ENCODE measurements at places on chromosomes 2 and 18. TPM values are rescaled to one million over a fixed set of nuclear protein-coding genes. Genes with fewer than 3 reads are reported as not detected.

DNA sequence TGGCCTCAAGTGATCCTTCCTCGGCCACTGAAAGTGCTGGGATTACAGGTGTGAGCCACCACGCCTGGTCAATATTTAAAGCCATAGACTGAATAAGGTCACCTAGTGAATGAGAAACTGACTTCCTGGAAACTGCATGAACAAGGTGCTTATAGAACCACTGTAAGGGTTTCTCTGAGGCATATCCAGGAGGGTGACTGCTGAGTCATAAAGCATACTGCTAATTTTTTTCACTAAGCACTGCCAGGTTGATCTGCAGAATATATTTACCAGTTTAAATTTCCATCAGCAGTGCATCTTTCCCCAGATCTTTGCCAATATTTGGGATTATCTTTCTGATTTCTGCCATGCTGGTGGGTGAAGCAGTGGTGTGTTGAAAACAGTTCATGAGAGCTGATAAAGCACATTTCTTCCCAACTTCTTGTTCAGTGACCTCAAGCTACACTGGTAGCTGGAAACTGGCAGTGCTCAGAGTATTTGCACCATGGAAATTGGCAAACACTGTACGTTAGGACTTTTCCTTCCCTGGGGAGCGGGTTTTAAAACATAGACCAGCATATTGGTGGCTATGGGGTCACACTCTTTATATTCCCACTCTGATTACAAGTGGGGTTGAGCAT, 4.2 kb upstream of the CLIP4 start:
- no peaks in the 10 kb centered on the region for H3K4me1 ChIP-seq
- H3K27ac ChIP-seq = no peak overlapping the region
- no peaks in the 10 kb centered on the region for H3K27me3 ChIP-seq
- no peak for DNase-seq

SCN7A gene
- 0.05 TPM for total RNA-seq

DNA sequence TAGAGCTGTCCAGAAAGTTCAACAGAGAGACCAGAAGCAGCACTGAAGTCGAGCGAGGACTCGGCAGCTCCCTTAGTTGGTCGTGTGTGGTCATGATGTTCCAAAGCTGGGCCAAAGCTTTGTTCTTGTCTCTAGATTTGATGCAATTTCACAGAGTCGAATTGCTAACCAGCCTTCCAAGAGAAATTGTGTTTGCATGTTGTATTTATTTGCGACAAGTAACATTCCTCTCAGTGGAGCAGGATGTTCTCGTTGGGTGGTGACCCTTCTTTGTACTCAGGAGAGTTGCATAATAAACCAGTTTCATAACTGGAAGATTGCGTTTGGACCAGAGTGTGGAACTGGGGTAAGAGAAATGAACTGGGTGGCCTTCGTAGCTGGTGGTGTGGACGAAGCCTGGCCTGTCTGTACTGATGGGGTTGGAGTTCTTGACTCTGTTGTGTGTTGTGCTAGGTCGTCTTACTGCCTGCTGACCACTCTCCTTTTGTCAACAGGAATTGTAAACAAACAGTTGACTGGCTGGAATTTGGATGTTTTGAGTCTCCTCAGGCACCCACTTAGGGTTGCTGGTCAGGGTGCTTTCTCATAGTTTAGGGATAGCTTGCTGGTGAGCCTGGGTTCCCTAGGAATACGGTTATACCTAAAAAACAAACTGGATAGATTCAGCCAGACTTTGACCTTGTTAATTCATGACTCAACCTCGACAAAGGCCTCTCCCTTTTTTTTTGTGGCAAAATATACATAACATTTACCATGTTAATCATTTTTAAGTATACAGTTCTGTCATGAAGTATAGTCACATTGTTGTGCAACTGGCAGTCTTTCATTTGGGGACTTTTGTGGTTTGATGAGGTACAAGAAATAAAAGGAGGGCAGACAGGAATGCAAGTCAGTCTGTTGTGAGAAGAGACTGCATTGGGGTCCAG, 28.9 kb upstream of the TOGARAM2 start:
- peak overlapping the region; percentile 15 for H3K27ac ChIP-seq
- H3K4me3 ChIP-seq = no peak overlapping the region
- DNase-seq = no peak
- H3K36me3 ChIP-seq = peaks cover 2% of the 10 kb centered on the region
- peaks cover 11% of the 10 kb centered on the region for H3K4me1 ChIP-seq
- no peaks in the 10 kb centered on the region for H3K27me3 ChIP-seq

DNA sequence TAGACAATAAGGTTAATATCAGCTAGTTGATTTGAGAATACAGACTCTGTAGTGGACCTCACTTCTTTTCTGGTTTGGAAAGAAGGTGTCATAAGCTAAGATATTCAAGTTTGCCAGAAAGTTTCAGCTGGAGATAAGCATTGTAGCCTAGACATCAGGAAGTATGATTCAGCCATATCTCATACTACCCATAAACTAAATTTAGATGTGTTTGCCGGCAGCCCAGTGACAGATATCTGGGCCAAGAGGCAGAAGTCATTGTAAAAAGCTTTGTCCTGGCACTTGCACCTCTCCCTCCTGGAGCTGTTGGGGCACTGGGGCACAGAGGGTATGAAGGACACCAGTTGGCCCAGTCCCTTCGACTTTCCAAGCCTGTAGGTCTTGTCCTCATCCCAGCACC, 128.0 kb downstream of the EPHA4 start:
- DNase-seq = no peak
- peaks cover 4% of the 10 kb centered on the region for H3K36me3 ChIP-seq
- H3K4me3 ChIP-seq = no peak overlapping the region
- H3K27me3 ChIP-seq = no peaks in the 10 kb centered on the region
- no peaks in the 10 kb centered on the region for H3K4me1 ChIP-seq

MARCHF7 gene
- 57.6 TPM for total RNA-seq

DNA sequence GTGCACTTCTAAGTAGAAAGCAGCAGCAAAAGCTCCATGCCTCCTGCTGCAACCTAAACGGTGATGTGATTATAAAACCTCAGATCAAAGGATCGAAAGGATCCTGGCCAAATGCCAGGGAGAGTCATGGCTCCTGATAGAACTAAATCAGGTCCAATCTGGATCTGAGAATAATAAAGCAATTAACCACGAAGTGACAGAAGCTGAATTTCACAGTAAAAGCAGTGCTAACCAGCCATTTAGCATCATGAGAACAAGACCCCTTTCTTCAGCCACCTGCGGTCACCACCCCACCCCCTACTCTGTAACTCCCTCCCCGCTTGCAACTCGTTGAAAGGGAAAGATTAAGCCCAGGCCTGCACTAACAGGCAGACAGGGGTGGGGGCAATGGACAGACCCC, 748.7 kb downstream of the BCL11A start:
- no peak overlapping the region for H3K4me3 ChIP-seq
- no peaks in the 10 kb centered on the region for H3K27me3 ChIP-seq
- no peak for DNase-seq
- H3K4me1 ChIP-seq = no peaks in the 10 kb centered on the region
- H3K27ac ChIP-seq = no peak overlapping the region
- no peaks in the 10 kb centered on the region for H3K36me3 ChIP-seq

DNA sequence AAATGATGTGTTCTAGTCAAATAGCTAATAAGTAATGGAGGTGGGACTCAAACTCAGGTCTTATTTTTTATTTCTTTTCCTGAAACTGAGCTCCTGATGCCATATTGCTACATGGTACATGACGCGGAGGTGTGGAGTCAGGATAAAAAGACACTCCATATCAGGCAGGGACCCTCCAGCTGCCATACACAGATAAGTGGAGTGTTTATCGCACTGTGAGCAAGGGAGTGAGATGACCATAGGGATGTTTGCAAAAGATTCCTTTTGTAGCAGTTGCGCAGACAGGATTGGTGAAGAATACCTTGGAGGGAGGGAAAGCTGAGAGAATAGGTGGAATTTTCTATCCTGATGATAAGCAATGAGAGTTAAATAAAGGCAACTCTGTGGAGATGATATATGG, 657.2 kb downstream of the RNF144A start:
- H3K27ac ChIP-seq = no peak overlapping the region
- H3K4me3 ChIP-seq = no peak overlapping the region
- H3K4me1 ChIP-seq = no peaks in the 10 kb centered on the region
- no peaks in the 10 kb centered on the region for H3K36me3 ChIP-seq
- no peaks in the 10 kb centered on the region for H3K27me3 ChIP-seq

DNA sequence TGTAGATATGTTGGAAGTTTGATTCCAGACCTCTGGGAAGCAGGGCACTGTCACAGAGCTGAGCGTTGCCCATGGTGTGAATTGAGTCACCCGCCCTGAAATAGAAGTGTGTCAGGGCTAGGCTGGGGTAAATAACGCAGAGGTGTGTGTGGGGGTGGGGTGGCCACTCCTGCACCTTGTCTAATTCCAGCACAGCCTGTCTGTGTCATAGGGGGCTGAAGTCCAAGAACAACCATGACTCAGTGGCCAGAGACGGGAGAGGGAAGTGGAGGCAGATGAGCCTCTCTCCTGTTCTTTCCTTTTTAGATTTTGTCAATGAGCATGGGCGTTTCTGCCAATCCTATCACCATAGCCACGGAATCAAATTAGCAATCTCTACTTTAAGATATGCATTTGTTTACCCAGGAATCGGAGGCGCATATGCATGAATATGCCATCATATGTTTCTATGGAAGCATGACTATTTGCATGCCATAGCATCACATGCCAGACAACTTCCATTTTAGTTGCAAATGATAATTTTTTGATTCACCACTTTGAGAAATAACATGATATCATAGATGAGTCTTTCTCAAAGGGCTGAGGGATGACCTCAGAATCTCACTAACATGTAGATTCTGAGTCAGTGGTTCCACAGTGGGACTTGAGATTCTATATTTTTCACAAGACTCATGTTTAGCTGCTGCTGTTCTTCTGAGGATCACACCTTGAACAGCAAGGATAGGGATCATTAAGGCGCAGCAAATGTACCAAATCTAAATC, 852.9 kb downstream of the DCDC2C start:
- DNase-seq = no peak
- no peak overlapping the region for H3K27ac ChIP-seq
- H3K36me3 ChIP-seq = no peaks in the 10 kb centered on the region
- no peak overlapping the region for H3K4me3 ChIP-seq

DNA sequence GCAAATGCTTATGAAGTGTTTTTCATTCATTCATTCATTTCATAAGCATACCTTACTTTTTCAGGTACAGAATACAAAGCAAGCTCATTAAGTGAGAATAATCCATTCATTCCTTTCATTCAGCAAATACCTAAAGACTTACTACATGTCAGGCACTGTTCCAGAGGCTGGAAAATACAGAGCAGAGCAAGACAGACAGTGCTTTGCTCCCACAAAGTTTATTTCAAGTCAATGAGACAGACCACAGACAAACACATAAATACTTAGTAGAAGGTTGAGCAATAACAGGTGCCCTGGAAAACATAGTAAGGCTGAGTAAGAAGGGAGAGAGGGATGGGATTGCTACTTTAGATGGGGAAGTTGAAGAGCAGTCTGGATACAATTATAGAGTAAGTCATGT, 309.8 kb downstream of the C1D start:
- H3K27ac ChIP-seq = no peak overlapping the region
- no peaks in the 10 kb centered on the region for H3K36me3 ChIP-seq
- H3K4me1 ChIP-seq = no peaks in the 10 kb centered on the region
- no peak for DNase-seq
- no peak overlapping the region for H3K4me3 ChIP-seq

C2orf66 gene
- not detected for total RNA-seq

- no peaks in the 10 kb centered on the region for H3K36me3 ChIP-seq
- H3K27ac ChIP-seq = peak overlapping the region; percentile 73
- peaks cover 27% of the 10 kb centered on the region for H3K4me1 ChIP-seq
- no peaks in the 10 kb centered on the region for H3K27me3 ChIP-seq
These were observed 6.4 kb upstream of the KCMF1 start for GRCh38 chr2:84964406-84965191.

KLHL30 gene
- 0.08 TPM for total RNA-seq

DNA sequence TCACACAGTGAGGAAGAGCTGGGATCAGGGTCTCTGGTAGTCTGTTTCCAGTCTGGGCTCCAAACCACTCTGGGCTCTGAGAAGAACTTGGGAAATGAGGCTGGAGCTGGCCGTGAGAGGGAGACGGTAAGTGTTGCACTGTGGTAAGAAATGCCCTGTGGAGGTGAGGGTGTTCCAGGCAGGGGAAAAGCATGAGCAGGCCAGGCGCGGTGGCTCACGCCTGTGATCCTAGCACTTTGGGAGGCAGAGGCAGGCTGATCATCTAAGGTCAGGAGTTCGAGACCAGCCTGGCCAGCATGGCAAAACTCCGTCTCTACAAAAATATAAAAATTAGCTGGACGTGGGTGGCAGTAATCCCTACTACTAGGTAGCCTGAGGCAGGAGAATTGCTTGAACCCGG, 14.3 kb upstream of the DES start:
- H3K4me1 ChIP-seq = no peaks in the 10 kb centered on the region
- H3K27ac ChIP-seq = no peak overlapping the region
- DNase-seq = no peak
- no peak overlapping the region for H3K4me3 ChIP-seq

DNA sequence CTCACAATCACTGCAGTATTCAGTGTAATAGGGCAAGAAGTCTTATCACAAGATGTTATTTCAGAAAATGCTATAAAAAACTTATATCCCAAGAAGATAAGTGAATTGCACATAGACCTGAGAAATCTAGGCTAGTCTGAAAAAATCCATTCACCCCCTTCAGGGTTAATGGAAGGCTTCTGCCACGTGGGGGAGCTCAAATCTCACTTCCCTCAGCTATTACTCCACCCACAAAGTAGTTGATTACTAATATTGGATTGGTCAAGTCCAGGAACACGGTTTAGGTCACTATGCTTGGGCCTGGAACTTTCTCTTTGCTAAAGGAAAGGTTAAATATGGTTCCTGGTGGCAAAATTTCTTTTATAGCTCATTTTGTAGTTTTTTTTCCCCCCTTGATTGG, 51.2 kb upstream of the ADAM23 start:
- no peak for DNase-seq
- no peak overlapping the region for H3K4me3 ChIP-seq
- H3K27me3 ChIP-seq = no peaks in the 10 kb centered on the region
- H3K36me3 ChIP-seq = no peaks in the 10 kb centered on the region

DNA sequence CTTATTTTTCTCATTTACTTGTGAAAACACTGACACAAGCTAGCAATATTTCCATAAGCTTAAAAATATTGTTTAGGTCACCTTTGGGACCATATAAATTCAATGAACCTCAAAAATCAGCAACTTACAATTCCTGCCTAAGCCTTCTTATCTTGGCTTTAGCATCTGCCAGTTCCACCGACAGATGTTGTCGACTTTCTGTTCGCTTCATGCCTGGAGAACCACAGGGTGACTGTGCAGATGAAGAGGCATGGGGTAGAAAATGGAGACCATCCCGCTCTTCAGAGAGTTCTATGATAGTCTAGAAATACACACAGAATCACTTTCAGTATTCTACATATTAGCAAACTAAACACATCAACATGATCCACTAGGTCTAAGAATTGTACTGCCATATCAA, 64.2 kb downstream of the CCDC88A start:
- peaks cover 3% of the 10 kb centered on the region for H3K36me3 ChIP-seq
- no peak for DNase-seq
- H3K27me3 ChIP-seq = no peaks in the 10 kb centered on the region

DNA sequence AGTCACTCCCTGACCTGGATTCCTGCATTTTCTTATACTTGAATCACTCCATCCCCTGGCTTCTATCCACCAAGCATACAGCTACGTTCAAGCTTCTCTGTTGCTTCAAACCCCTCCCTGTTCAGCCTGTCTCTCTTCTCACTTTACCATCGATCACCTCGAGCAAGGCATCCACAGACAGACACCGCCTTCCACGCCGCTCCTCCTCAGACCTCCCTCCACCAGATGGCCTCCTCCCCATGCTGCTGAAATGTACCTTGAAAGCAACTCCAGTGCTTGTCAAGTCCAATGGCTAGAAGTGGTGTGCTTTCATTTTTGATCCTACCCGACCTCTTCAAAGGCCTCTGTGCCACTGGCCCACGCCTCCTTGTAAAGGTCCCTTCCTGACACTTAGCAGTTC, 131.3 kb upstream of the ACAA2 start:
- no peaks in the 10 kb centered on the region for H3K27me3 ChIP-seq
- no peaks in the 10 kb centered on the region for H3K36me3 ChIP-seq
- DNase-seq = peak; percentile 36
- H3K27ac ChIP-seq = no peak overlapping the region
- H3K4me3 ChIP-seq = no peak overlapping the region
- H3K4me1 ChIP-seq = no peaks in the 10 kb centered on the region
